ENCODE measurements at places on chromosomes 16 and 17.

DNA sequence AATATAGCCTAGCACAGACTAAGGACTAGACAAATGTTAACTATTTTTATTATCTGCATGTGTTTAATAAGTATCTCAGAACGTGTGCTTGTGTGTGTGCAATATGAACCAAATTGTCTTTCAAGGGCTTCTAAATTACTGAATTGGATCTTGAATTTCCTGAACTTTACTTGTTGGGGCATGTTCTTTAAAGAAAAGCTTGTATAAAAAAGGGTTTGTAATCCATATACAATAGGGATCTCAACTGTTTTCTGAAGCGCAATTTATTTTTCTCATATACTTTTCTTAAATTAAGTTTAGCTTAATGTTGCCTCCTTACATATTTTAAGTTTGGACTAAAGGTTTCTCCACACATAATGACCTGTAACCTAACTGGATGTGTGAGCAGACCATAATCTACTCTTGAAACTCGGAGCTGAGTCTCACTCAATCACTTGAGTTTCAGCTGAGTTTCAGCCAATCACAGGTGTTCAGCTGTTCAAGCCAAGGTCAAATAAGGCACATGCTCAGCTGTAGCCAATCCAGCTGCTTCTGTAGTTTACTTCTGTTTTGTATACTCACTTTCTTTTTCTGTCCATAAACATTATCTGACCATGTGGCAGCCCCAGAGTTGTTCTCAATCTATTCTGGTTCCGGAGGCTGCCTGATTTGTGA, 72.3 kb downstream of the CDK5R1 start:
- no peak for DNase-seq

DNA sequence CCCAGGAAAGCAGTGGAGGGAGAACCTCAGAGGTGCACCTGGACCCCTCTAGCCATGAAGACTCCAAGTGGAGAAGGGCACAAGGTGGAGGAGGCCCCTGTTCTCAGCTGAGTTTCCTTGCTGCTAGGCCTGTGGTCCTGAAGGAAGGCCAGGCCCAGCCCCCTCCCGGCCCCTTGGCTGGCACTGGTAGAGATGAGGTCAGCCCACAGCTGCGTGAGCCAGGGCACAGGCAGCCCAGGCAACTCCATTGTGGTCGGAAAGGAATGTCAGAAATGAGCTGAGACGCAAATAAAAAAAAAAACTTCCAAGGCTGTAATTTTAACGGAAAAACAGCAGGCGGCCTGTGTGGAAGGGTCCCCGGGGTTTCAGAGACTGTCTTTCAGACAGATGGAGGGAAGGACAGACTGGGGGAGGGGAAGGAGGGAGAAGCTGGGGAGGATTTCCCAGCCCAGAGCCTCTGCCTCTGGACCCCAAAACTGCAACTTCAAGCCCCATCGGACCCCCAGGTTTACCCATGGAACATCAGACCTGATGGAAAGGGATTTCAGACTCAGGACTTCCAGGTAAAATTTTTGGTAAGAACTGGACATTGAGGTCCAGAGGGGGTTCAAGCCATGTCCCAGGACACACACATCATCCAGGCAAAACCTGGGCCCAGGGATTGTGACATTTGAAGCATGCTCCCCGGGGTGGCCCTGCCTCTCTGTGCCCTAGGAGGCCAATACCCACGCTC, 25.6 kb upstream of the MRPS23 start:
- DNase-seq: no peak

DNA sequence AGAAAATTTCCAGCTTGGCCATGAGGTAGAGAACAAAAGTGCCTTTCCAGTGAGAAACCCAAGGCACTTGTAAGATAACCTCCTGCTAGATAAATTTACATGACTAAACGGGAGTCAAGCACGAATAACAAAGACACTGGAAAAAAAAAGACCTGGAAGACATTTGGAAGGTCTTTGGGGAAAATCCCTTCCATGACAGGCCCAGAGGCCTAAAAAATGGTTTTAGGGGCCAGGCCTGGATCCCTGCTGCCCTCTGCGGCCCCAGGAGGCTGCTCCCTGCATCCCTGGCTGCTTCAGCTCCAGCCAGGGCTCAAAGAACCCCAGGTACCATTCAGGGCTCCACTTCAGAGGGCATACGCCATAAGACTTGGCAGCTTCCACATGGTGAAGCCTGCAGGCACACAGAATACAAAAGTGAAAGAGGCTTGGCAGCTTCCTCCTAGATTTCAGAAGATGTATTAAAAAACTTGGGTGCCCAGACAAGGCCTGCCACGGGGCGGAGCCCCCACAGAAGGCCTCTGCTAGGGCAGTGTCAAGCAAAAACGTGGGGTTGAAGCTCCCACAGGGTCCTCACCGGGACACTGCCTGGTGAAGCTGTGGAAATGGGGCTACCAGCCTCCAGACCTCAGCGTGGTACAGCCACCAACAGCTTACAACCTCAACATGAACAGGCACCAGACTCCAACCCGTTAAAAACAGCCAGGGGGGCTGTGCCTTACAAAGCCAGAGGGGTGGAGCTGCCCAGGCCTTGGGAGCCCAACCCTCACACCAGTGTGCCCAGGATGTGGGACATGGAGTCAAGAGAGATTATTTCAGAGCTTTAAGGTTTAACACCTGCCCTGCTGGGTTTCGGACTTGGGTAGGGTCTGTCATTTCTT, 77.1 kb downstream of the SDK2 start:
- DNase-seq: peak; percentile 9

DNA sequence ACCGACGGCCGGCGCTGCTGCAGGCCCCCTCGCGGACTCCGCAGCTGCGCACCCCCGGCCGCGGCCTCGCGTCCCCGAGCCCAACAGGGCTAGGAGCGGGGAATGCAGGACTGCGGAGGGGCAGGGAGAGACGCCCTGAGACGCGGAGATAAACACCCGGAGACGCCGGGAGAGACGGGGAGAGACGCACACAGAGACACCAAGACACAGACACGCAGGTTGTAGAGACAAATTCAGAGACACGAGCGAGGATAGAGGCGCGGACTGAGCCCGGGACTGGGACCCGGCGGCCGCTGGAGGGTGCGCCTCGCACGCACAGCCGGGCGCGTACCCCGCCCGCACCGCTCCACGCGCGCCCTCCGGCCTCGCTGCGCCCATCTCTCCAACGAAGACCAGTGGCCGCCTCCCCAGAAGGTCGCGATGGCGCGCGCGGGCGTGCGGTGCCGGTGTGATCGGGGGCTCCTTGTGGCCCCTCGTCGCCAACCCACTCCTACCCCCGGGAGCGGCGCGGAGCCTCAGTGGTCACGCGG, 902 bp downstream of the STAC2 start:
- DNase-seq: no peak

DNA sequence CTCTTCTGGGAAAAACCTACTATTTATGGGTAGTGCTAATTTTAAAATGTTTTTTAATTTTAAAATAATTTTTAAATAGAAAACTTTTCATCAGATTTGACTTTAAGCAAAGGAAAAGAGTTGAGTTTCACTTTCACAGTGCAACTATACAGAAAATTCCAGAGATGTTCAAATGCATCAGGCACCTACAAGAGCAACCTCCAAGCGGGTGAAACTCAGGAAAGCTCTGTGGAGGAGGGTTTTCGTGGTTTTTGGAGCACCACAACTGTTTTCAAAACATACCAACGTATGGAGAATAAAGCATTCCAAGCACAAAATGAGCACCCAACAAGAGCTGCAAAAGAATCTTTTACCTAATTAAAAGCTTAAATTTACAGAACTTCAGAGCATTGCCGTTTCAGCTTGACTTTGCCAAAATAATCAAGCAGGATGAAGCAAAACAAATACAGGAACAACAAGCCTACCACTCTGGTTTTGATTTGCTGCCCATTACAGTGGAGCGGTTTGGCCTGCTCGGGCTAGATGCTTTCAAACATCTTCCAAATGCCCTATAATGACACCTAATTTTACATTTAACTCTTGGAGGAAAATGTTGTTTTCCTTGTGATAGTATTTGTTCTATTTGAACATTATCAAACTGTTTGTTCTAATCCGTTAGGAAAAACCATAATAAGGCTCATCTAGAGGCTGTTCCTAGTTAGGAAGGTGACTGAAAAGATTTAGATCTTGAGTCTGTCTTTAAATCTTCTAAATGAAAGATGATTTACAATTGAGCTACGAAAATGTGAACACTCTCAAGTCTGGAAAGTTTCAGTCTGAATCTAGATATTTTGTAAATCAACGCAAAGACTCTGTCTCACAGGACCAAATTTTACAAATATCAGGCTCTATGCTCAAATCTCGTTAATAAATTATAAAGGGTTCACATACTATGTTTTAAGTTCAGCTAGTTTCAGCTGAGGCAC, 34.5 kb downstream of the NACA2 start:
- DNase-seq: no peak

DNA sequence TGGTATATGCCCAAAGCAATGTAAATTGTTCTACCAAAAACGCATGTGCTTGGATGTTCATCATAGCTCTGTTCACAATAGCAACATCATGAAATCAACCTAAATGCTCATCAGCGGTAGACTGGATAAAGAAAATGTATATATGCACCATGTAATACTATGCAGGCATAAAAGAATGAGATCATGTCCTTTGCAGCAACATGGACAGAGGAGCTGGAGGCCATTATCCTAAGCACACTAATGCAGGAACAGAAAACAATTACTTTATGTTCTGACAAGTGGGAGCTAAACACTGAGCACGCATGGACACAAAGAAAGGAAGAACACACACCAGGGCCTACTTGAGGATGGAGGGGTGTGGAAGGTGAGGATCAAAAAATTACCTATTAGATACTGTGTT, 33.7 kb downstream of the TANC2 start:
- DNase-seq: no peak

- DNase-seq: peak; percentile 63
Observed at GRCh38 chr17:2796164-2797125, at the start of gene RAP1GAP2. Gene RAP1GAP2, plus strand, starts transcription at chr17:2796438. Its CDS starts 90 bp downstream, at chr17:2796528.

DNA sequence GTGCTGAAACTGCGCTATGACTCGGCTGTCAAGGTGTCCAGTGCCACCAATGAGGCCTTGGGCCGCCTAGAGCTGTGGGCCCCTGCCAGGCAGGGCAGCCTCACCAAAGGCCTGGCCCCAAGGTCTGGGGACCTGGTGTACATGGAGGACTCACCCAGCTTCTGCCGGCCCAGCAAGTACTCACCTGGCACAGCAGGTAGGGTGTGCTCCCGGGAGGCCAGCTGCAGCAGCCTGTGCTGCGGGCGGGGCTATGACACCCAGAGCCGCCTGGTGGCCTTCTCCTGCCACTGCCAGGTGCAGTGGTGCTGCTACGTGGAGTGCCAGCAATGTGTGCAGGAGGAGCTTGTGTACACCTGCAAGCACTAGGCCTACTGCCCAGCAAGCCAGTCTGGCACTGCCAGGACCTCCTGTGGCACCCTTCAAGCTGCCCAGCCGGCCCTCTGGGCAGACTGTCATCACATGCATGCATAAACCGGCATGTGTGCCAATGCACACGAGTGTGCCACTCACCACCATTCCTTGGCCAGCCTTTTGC, 25.0 kb downstream of the WNT9B start:
- no peak for DNase-seq

DNA sequence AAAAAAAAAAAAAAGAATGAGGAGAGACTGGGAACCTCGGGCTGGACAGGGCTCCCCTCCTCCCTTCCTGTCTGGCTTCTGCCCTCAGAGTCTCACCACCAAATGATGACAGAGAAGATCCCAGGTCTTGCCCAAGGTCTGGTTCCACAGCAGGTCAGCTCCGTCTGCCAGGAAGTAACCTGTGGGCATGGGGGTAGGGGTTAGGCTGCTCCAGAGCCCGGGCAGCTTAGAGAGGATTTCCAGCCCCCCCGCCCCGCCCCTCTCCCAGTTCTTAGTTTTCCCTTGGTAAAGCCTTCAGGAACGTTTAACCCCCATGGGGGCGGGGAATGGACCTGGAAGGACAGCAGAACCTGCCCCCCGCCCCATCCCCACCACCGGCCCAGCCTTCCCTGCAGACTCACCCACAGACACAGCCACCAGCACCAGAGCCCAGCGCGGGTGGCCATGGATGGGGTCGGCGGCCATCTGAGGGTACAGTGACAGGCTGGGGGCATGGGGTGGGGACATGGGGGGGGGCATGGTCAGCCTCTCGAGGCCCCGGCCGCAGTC, 700 bp downstream of the TLCD2 start:
- no peak for DNase-seq

- DNase-seq: no peak
Observed at GRCh38 chr16:8958344-8959167, 5.2 kb downstream of the USP7 start.

- DNase-seq: no peak
Observed at GRCh38 chr16:17552351-17552750, 81.6 kb upstream of the XYLT1 start.

DNA sequence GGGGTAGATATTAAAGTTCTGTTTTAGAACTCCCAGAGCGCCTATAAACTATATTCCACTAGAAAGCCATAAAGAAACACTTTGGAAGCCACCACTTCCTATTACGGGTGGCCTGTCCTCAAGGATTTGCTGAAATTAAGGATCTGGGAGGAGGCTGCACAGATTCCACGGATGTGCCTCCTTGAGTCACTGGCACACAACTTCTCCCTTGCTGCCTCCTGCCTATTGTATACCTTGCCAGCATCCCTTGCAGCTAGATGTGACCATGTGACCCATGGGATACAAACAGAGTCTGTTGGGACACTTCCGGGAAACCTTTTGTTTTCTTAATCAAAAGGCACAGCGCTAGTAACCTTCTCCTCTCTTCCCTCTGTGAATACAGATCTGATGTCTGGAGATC, 263.0 kb downstream of the C16orf95 start:
- DNase-seq: no peak

DNA sequence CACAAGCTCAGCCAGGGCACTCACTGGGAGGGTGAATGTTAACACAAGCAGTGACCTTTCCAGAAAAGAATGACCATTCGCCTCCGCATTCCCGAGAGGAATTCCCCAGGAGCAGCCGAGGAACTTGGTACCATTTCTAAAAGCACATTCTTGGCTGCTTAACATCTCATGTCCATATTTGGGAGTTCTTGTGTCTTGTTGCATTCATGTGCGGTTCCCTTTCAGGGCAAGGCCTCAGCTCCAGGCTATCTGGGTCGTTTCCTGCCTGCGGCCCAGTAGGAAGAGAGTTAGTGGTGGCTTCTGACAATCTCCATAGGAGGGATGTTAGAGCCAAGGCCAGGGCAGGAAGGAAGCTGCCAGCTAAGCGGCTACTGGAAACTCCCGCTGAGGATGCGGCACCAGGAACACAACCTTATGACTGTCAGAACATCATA, 27.8 kb upstream of the MEAK7 start:
- DNase-seq: no peak

GRCh38 chr17:74361230-74362068, at the start of gene BTBD17:
Gene BTBD17, minus strand, starts transcription at chr17:74361868. Its CDS starts 49 bp downstream, at chr17:74361819.
- DNase-seq: no peak

GRCh38 chr17:80254396-80255251, 6.0 kb upstream of the RNF213 start:
- peak; percentile 41 for DNase-seq

GRCh38 chr16:57739756-57740422, 4.3 kb downstream of the KATNB1 start:
- no peak for DNase-seq

- no peak for DNase-seq
Observed at GRCh38 chr17:64186171-64187092, 56.5 kb upstream of the ERN1 start.

- DNase-seq: no peak
Observed at GRCh38 chr17:17152385-17152784, 53.7 kb downstream of the PLD6 start.
